CD4-positive, alpha-beta T cell treated with Interleukin-2 at 100 ng/mL for 4 hours (primary cell): ENCODE measurements at places on chromosomes 6 and 20.

DNA sequence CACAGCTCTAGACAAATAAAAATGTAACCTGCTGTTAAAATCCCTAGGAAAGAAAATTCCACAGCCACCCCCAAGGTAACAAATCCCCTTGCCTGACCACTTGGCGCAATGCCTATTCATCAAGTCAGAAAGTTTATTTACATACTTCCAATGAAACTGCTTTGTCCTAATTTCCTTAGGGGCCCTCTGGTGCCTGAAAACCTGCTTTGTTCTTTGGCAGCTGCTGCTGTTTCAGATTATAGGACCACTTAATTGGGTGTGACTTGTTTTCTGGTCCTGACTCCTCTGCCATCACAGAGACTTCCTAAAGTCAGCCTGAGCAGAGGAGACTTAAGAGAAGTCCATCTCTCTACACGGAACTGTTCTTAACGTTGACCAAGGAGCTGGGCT, 323.6 kb downstream of the UBE3D start:
- DNase-seq, result no peak

GRCh38 chr6:111204305-111204704, 117.0 kb downstream of the SLC16A10 start:
- no peak for DNase-seq

GRCh38 chr6:29760328-29760727, 37.1 kb downstream of the HLA-F start:
- no peak for DNase-seq

DNA sequence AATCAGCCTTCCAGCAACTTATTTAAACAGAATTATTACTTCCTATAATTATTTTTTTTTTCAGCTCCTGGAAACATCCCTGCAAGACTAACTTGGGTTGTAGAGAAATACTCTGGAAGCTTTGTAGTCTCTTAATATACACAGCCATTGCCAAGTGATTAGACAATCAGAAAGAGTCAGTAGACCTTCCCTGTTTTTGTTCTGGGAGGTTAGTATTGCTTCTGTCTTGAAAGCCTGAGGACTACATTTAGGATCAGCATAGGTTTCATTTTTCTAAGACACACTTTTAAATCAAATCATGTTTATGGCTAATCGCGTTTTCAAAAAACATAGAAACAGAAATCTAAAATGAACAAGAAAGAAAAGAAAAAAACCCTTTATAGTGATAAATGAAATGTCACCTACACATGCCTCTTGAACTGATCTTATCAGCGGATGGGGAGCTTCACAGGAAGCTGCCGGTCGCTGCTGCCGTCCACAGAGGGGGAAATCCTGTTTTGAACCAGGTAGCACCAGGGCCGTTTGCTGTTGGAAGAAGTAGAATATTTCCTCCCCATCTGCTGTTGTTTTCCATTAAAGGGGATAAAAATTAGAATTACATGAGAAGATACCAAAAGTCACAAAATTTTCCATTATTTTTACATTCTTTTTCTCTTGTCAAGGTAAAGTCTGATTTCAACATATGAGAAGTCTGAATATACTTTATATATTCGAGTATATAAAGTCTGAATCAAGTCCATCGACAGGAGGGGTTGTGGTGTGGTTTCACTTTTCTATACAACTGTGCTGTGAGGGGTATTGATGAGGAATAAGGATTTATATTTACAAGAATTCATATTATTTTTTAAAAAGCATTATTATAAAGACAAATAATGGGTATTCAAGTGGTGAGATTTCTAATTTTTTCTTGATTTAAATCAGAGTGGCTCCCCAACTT, 94.6 kb downstream of the ARMC2 start:
- peak; percentile 72 for DNase-seq

- no peak for DNase-seq
Observed at GRCh38 chr20:54643761-54644160, 168.4 kb downstream of the DOK5 start.

DNA sequence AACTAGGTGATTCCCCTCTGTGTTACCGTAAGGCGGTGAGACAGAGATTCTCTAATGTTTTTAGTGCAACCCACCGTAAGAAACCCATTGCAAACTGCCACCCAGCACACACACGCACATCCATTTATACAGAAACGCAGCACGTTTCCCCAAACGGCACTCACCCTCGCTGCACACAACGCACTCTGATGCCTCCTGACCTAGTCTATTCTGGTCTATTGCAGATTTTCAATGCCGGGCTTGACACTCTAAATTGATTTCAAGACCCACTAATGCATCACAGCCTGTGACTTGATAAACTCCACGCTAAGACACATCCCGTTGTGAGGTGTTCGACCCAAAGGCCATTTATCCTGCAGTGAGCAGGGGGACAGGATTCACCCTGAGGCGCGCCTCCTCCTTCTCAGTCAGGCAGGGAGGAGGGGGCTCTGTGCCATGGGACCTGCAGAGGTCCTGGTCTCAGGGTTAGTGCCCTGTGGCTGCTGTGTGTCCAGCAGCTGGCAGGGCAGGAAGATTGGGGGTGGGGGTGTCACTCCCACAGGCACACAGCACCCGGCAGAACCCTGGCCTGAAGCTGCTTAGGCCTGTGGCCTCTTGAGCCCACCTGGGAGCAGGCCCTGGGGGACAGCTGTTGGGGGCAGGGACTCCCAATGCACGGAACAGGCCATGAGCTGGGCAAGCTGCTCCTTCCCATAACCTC, 335.6 kb downstream of the PREX1 start:
- no peak for DNase-seq

DNA sequence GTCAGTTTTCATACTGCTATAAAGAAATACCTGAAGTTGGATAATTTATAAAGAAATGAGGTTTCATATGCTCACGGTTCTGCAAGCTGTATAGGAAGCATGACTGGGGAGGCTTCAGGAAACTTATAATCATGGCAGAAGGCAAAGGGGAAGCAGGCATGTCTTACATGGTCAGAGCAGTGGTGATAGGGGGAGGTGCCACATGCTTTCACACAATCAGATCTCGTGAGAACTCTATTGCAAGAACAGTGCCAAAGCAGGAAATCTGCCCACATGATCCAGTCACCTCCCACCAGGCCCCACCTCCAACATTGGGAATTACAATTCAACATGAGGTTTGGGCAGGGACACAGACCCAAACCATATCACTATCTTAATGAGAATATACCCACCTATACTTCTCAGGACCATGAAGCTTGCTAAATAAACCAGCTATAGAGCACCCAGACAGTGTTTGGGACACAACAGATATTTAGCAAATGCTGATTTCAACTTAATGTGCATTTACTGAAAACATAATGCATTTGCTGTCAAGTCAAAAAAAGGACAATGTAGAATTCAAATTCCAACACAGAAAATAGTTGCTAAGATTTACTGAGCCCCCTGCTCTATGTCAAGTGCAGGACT, 63.8 kb downstream of the TNFRSF21 start:
- DNase-seq, result no peak

DNA sequence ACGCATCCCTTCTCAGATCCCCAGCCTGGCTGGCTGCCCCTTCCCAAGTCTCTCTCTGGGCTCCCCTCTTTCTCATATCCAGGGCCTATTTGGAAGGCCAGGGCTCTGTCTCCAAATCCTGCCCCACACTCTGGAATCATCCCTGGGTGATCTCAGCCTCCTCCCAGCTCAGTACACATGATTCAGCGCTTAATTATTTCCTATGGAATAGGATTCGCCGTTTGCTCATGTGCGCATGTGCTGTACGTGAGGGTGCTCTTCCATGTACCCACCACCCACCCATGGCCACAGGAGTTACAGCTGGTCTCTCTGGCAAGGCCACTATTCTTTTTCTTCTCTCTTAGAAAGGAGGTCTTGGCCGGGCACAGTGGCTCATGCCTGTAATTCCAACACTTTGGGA, 81.7 kb upstream of the FOXP4 start:
- no peak for DNase-seq

GRCh38 chr6:12028213-12028612, 16.1 kb downstream of the HIVEP1 start:
- DNase-seq, result no peak

- DNase-seq, result no peak
Observed at GRCh38 chr6:168381726-168382458, 59.1 kb upstream of the SMOC2 start.

- DNase-seq, result no peak
Observed at GRCh38 chr6:41757271-41757670, 10.1 kb upstream of the PGC start.

GRCh38 chr20:51639206-51639832, 96.8 kb upstream of the NFATC2 start:
- peak; percentile 56 for DNase-seq

GRCh38 chr6:81606965-81607381, 145.5 kb downstream of the TENT5A start:
- no peak for DNase-seq
